ENCODE measurements at places on chromosomes 7 and 10.

DNA sequence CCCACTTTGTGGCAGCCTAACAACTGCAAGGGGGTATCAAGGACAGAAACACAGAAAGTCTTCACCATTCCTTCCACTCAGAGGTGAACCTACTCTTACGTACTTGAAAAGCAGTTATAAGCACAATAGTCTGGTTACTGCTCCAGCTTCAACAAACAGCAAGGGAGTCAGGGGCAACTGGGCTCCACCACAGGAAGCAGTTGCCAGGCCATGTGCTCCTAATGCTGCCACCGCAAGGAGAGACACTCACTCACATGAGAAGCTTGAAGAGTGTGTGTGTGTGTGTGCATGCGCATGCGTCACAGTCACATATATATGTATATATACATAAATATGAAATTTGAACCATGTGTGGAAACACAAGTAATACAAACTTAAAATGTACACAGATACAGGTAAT lies 65.5 kb downstream of the GRB10 start:
- DNase-seq, result no peak

- peak; percentile 63 for DNase-seq
Measured at GRCh38 chr10:114103284-114103683, 59.6 kb downstream of the ADRB1 start.

DNA sequence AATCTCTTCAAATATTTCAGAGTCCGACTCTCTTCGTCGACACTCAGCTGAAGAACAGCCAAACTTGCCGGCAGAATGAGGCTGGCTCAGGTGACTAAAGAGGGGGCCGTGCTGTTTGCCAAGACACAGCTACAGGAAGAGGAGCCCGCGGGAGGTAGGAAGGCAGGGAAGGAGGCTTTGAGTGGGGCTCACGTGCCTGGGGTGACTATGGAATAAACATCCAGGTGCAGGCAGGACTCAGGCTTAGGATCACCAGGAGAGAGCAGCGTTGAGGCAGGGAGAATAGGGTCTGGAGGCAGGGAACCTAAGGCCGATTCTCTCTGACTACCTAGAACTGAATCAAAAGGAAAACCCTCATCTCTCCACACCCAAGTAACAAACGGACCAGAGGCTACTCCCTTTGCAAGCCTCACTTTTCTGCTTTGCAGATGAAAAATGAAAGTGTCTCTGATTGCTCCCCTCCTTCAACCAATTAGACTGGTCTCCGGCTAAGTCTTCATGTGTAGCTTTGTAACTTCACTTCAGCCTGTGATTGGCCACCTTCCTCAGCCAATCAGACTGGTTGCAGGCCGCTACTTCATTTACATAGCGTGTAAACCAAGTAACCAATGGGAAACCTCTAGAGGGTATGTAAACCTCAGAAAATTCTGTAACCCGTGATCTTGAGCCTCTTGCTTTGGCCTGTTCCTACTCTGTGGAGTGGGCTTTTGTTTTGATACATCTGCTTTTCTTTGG lies 19.7 kb upstream of the BNIP3 start:
- DNase-seq, result peak; percentile 36

- DNase-seq, result no peak
Measured at GRCh38 chr7:48390388-48391327, 219.4 kb downstream of the ABCA13 start.

DNA sequence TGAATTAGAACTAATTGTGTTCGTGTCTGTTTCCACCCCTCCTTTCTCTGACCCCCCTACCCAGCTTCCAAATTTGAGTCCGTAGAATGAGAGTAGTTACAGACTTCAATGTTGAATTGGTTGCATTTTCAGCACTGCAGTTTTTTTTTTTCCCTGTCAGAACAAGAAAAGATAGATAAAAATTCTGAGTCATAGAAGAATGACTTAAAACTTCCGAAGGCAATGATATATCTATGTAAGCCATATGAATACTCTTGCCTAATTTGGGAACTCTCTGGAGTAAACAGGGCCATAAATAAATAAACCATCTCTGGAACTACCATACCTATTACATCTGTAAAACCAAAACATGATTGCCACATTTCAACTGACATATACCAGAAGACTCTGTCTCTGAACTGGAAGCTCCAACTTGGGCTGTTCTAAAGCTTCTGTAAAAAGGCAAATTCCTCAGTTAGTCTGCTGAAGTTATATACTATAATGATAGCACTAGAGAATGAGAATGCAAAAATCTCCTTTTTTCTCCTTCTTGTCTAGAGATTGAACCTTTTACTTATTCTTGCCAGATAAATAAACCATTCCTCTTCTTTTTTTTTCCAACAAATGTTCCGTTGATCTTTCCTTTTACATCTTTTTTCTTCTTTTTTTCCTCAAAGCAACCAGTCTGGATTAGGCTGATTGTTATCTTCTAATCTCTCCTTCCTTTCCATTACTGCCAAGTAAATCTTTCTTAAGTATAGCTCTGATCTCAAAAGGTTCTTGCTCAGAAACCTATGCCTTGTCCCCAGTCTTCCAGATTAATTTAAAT lies 23.5 kb downstream of the VCL start:
- peak; percentile 58 for DNase-seq

DNA sequence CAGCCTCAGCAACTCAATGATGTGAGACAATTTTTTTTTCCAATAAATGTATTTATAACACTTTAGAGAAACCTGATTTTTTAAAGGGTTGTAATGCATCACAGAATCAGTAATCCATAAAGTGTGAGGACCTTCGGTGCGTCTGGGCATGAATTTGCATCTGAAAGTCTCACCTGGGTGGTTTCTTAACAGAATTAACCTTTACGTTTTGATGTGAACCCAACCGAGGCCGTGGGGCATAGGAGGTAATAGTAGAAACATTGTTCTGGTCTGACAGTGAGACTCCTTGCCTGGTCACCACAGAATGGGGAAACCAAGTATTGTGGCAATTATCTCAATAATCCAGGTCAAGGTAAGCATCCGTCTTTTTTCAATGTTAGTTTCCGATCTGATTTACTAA lies 114.6 kb downstream of the PRKCQ start:
- no peak for DNase-seq
